ENCODE measurements at places on chromosomes 16 and 17.
A peak's percentile ranks its signal among the peaks of the same experiment; 100 is the strongest.

- peaks cover 5% of the 10 kb centered on the region for H3K4me1 ChIP-seq
- H3K27me3 ChIP-seq, result no peaks in the 10 kb centered on the region
- no peak overlapping the region for H3K4me3 ChIP-seq
- no peak for DNase-seq
These were observed 92.9 kb downstream of the TBC1D16 start for GRCh38 chr17:79942591-79943346.

DNA sequence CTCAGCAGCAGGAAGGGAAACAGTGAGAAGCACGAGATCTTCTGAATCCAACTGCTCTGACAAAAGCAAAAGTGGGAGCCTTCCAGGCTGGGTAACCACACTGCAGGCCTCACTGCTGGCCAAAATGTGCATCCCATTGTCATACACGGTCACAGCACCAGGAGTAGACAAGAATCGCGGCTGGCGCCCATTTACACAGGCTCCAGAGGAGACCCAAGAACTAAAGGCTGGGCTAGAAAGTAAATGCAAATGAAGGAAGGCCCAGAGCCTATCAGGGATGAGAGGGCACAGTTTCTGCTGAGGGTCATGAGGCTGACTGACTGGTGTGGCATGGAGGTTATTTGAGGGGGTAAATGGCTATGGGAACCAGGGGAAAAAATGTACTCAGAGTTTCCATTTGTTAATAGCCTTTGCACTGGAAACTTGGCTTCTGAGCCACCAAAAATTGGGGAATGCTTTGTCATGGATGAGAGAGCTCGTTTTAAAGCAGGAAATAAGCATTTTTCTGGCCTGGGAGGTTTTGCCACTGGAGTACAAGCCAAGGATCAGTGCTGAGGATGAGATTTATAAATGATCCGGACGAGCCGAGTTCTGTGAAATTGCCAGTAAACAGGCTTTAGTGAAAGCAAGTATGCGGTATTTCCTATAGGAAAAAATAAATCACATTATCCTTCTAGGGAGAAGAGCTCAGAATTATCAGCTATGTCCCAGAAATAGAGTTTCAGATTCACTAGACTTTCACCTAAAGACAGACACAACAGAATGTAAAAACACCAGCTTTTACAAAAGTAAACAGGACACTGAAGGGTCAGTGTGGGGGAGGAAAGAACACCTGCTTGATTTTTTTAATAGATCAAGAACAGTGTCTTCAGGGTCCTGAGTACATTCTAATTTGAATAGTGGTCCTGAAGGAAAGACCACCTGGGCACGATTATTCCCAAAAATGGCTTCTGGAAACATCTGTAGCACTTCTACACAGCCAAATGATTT lies 66.9 kb upstream of the GSG1L start:
- no peak for DNase-seq
- H3K4me3 ChIP-seq, result no peak overlapping the region
- H3K36me3 ChIP-seq, result peaks cover 47% of the 10 kb centered on the region
- no peak overlapping the region for H3K27ac ChIP-seq

- peak overlapping the region; percentile 20 for H3K27ac ChIP-seq
- H3K27me3 ChIP-seq, result no peaks in the 10 kb centered on the region
These were observed 2.8 kb downstream of the MARVELD3 start for GRCh38 chr16:71628810-71629209.

DNA sequence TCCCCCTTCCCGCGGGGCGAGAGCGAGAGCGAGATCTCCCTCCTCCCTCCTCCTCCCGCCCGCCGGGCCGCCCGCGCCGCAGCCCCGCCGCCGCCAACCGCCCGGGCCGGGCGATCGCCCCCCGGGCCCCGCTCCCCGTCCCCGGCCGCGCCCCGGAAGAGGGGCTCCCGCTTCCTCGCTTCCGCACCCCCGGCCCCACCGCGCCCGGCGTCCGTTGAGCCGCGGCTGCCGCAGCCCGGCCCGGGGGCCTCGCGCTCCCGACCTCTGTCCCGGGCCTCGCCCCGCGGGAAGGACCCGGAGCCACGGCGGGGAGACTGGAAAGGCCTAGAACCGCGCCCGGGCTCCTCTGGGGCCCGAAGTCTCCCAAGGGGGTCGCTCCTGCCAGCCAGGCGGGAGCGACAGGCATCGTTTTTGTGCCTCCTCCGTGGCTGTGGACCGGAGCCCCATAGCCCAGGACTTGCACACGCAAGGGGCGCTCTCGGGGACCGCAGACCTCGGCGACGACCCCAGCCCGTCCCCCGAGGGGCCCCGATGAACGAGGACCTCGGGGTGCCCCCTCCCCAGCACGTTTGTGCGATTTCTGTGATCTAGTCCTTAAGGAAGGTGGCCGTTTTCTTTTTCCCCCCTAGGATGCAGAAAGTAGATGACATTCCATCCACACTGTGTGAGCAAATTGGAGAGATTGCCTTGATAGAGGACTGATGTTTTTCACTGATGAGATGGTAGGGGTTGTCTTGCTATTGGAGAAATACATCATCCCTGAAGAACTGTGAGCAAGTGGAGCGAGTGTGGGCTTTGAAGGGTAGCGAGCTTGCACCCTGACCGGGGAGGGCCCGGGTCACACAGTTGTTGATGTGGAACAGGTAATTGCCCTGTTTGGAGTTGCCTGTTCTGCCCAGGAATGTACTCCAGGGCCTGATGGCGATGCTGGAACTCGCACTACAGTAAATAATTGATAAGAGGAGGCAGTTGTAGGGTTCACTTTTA lies 611 bp downstream of the BANP start:
- H3K27me3 ChIP-seq, result no peaks in the 10 kb centered on the region
- H3K27ac ChIP-seq, result peak overlapping the region; percentile 86
- peak overlapping the region; percentile 68 for H3K4me3 ChIP-seq
- no peaks in the 10 kb centered on the region for H3K36me3 ChIP-seq
- no peaks in the 10 kb centered on the region for H3K4me1 ChIP-seq
- DNase-seq, result peak; percentile 13

GRCh38 chr17:80872501-80873306 lies 118.9 kb upstream of the CHMP6 start:
- H3K4me3 ChIP-seq, result no peak overlapping the region
- no peak overlapping the region for H3K27ac ChIP-seq
- DNase-seq, result no peak
- no peaks in the 10 kb centered on the region for H3K27me3 ChIP-seq

DNA sequence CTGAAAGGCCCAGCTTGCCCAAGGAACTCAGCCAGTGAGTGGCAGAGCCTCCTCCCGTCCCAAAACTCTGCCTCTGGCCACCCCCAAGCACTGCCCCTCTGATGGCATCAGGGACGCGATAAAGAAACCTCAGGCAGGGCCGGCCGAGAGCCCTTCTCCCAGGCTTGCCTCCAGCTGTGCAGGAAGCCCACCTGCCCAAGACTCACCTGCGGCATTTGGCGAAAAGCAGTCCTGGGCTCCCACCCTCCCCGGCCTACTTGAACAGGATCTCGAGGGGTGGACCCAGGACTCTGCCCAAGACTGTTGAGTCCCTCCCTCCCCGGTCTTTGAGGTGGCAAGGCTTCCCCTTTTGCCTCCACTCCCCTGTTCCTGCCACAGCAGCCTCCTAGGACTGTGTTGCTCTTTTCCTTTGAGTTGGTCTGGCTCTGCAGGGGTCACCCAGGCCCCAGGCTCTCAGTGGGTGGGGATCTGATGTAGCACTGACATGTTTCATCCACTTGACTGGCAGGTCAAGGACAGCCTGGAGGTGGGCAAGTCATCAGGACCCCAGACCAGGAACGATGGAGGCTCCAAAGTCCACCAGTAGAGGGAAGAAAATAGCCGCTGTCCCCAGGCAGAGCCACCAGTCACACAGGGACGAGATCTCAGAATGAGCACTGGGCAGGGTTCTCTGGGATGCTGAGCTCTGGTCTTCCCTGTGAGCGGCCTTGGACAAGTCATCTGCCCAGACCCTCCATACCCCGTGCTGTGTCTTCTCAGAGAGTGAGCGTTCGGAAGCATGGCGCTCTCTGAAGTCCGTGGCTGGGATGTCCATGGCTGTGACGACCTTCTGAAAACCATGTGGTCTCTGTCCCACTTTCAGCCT lies 111.0 kb upstream of the TNRC6C start:
- no peaks in the 10 kb centered on the region for H3K27me3 ChIP-seq
- H3K4me3 ChIP-seq, result no peak overlapping the region
- H3K27ac ChIP-seq, result no peak overlapping the region
- H3K36me3 ChIP-seq, result no peaks in the 10 kb centered on the region

DNA sequence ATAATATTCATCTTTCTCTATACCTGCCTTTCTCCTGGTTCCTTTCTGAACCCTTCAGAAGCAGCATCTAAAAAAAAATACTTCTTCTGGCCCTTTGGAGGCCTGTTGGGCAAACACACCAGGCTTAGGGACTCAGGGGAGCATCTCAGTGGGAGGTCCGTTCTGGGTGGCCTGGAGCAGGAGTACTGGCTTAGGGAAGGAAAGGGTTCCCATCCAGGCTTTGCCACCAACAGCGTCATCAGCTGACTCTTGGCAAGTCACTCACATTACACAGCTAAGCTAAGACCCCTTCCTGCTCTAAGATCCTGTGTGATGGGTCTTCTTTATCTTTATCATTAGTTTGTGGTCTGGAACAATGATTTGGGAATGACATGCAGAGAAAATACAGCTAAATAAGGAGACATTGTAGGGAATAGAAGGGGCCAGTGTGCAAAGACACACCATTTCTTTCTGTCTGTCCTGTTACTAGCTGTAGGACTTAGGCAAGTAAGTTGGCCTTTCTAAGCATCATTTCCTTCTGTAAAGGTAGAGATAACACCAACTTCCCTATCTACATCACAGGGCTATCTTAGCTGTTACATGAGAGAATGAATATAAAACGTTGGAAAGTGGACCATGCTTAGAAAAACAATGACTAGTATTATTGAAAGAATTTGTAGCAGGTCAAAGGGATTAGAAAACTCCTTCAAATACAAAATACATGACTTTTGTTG lies 9.9 kb downstream of the PCTP start:
- no peaks in the 10 kb centered on the region for H3K36me3 ChIP-seq
- H3K4me1 ChIP-seq, result peaks cover 20% of the 10 kb centered on the region

- H3K4me3 ChIP-seq, result no peak overlapping the region
- peaks cover 13% of the 10 kb centered on the region for H3K27me3 ChIP-seq
- H3K36me3 ChIP-seq, result no peaks in the 10 kb centered on the region
- no peak overlapping the region for H3K27ac ChIP-seq
- no peak for DNase-seq
These were observed 54.0 kb downstream of the TMEM132E start for GRCh38 chr17:34633351-34633750.

DNA sequence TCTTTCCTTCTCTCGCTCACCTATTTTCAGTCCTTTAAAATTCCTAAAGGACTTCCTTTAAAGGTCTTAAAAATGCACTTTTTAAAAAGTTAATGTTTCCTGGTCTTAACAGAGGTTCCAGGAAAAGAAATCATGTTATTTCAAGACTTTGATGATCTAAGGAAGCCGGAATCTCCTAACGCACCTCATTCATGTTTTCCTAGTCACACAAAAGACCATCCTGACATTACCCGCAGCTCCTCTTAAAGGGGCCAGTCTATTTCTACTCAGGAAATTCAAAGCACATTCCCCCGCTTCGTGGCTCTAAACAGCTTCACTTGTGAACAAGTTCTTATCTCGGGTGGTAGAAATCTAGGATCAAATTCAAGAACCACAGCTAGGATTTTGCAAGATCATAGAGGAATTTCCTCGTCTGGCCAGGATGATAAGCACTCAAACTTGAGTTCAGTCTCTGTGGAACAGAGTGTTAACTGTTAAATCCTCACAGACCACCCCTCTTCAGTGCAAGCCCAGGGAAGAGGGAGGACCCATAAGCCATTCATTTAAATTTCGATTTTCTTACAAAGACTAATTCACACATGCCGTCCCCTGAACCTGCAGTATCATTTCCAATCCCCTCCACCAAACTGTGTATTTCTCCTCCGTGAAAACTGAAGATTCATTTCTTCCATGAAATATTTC lies 137.1 kb upstream of the AXIN2 start:
- no peaks in the 10 kb centered on the region for H3K27me3 ChIP-seq
- H3K4me1 ChIP-seq, result peaks cover 13% of the 10 kb centered on the region
- peaks cover 3% of the 10 kb centered on the region for H3K36me3 ChIP-seq

- no peak overlapping the region for H3K4me3 ChIP-seq
- no peaks in the 10 kb centered on the region for H3K4me1 ChIP-seq
- H3K36me3 ChIP-seq, result no peaks in the 10 kb centered on the region
- no peaks in the 10 kb centered on the region for H3K27me3 ChIP-seq
- DNase-seq, result no peak
These were observed 292.7 kb upstream of the TNRC6C start for GRCh38 chr17:77665833-77666232.

GRCh38 chr17:80774146-80774545 lies 217.5 kb upstream of the CHMP6 start:
- H3K4me1 ChIP-seq, result peaks cover 22% of the 10 kb centered on the region
- H3K36me3 ChIP-seq, result no peaks in the 10 kb centered on the region
- H3K27me3 ChIP-seq, result no peaks in the 10 kb centered on the region

- no peaks in the 10 kb centered on the region for H3K36me3 ChIP-seq
- no peak overlapping the region for H3K27ac ChIP-seq
- DNase-seq, result no peak
- peaks cover 5% of the 10 kb centered on the region for H3K27me3 ChIP-seq
These were observed 141.6 kb downstream of the CDRT15L2 start for GRCh38 chr17:20721171-20721570.

GRCh38 chr17:50310455-50311111 lies 35.3 kb upstream of the XYLT2 start:
- H3K4me3 ChIP-seq, result no peak overlapping the region
- no peaks in the 10 kb centered on the region for H3K4me1 ChIP-seq
- no peak for DNase-seq
- no peak overlapping the region for H3K27ac ChIP-seq
- no peaks in the 10 kb centered on the region for H3K27me3 ChIP-seq

Measured in SJCRH30 (cell line).